Pons (tissue), 1 donor: ENCODE measurements at places on chromosomes 3 and 15.

GRCh38 chr3:186596568-186597287 is 16.1 kb upstream of the AHSG start:
- no peak for DNase-seq

GRCh38 chr15:42087926-42088800 is 6.2 kb downstream of the PLA2G4D start:
- no peak for DNase-seq

GRCh38 chr3:148147903-148148302 is 549.8 kb upstream of the AGTR1 start:
- no peak for DNase-seq

DNA sequence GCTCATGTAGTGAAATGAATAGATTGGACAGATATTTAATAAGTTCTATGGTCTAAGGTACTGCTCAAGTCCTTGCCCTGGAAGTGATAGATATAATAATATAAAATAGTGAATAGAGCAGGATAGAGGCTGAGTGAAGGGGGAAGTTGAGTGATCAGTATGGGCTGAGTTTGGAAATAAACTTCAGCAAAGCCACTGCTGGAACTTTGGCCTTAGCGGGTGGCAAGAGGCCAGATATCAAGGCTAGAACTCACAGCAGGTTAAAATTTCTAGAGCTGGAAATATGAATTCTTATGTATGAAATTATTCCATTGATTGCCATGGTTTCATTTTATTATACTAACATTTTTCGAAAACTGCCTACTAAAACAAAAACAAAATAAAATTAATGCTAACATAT is 267.6 kb upstream of the DPH6 start:
- no peak for DNase-seq

DNA sequence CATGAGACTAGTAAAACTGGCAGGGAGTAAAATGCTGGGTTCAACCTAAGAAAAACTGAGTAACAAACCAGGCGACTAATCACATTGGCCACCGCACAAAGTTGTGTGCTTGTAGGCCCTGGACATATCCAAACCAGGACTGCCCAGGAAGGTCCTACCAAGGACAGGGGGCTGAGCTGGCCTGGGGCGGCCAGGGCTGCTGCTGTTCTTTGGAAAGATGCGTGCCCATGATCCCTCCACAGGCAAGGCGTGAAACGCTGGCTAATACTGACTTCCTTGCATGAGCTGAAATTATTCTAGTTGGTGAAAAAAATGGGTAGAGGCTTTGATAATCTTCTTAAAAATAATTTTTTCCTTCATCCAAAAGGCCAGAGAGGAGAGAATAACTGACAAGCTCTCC is 56.9 kb upstream of the ADCY5 start:
- DNase-seq, result no peak

DNA sequence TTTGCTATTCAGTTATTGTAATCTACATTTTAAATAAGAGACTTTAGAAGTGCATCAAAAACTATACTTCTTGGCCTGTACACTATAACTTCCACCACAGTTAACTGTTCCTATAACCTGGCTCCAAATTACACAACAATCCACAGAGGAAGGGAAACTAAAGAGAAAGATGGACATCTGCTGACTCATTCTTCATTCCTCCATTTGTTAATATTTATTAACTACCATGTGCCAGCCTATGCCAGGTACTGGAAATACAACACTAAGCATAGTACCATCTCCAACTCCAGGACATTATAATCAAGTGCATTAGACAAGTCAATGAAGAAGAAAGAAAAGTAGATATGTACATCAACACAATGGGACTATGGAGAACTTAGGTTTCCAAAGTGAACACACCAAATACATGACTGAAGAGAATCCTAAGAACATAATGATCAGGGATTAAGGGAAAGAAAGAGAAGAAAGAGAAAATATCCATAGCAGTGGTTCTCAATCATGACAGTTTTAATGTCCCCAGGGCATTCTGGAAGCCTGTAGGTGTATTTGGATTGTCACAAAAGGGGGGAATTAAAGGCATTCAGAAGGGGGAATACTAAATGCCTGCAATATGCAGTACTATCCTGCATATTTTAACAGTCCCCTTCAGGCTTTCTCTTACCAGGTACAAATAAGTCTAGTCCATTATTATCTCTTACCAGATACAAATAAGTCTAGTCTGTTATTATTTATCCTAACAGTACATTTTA is 8.9 kb downstream of the ICE2 start:
- DNase-seq, result no peak

DNA sequence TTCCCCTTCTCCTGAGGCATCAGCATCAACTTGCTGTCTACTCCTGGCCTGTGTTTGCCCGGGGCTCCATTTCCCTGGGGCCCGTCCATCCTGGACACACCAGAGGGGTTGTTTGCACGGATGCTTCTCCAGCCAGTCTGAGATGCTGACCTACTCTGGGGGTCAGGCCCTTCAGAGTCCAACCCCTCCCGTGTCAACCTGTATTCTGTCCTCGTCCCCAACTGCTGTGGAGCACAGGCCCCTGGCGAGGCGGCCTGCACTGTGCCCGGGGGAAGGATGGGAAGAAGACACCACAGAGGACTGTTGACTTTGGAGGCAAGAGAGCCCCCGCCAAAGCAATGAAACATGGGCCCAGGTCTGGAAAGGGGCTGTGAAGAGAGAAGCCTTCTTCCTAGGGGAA is 25.8 kb downstream of the ALS2CL start:
- DNase-seq, result no peak

DNA sequence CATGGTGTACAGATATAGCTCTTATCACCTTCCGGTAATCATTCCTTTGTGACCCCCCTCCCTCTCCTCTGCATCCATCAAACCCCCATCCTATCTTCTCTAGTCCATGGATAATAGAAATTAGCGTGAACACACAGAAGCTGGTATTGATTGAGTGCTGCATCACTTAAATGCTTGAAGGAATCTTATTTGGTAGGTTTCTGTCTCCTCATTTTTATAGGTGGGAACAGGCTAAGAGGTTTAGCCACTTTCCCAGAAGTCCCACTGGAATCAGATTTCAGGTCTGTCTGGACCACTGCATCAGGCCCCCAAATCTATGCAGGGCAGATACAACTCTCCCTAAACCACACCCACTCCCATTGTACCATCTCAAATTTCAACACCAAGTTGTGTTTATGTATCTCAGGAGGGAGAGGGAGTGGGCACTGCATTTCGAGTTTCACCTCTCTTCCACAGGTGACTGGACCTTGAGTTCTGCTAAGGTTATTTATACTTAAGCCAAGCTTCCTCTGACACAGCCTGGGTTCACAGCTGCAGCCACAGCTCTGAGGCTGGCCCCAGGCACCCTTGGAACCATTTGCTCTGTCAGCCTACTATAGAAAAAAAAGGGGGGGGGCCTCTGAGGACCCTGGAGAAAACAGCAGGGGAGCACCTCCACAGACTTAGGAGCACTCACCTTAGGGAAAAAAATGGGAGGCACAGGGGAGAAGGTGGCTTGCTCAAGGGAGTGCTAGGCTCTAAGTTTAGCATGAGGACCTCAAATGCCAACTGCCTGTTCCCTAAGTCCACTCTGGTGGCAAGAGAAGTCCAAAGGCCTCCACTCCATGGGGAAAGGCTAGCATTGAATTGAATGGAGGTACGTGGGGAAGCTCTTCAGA is 2.1 kb upstream of the NMB start:
- DNase-seq, result no peak

DNA sequence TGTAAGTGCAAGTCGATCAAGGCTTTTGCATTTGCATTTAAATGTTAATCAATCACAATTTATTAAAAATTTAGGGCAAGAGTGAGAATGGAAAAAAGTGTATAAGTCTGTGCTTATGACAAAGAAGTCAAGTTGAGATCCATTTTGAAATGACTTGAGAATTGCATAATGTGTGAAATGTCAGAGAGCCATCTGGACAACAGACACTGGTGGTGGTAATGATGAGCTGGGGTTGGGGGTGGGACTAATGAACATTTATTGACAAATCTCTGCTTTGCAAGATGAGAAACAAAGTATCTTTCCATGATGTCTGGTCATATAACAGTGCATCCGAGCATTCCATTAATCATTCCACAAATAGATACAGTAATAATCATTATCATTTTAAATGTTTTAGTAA is 89.4 kb upstream of the ZBTB20 start:
- DNase-seq, result no peak

GRCh38 chr3:9970020-9970652 is 16.5 kb downstream of the EMC3 start:
- DNase-seq, result no peak

DNA sequence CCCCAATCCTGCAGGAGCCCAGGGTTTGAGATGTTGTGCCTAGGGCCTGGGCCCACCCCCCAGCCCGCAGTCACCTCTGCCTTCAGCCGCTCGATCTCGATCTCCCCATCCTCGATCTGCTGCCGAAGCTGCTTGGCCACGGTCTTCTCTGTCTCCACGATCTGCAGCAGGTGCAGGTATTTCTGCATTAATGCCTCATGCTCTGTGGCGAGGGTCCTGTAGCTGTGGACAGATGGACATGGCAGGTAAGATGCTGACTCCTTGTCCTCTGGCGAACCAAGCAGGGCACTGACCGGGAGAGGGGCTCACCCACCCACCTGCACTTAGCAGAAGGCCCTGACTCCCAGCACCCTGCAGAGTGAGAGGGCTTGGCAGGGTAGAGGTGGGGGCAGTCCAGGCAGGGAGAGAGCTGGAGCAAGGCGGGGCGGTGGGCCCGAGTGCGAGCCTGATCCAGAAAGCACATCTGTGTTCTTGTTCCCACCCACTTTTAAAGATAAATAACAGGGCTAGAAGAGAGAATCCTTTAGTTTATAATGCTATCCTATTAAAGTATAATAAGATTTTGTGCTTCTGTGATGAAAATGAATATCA is 32.2 kb downstream of the RASGRF1 start:
- DNase-seq, result no peak

- no peak for DNase-seq
These were observed 34.8 kb upstream of the MRPL3 start for GRCh38 chr3:131537531-131537930.
